ENCODE measurements at places on chromosomes 12 and 14.
A peak's percentile ranks its signal among the peaks of the same experiment; 100 is the strongest.

DNA sequence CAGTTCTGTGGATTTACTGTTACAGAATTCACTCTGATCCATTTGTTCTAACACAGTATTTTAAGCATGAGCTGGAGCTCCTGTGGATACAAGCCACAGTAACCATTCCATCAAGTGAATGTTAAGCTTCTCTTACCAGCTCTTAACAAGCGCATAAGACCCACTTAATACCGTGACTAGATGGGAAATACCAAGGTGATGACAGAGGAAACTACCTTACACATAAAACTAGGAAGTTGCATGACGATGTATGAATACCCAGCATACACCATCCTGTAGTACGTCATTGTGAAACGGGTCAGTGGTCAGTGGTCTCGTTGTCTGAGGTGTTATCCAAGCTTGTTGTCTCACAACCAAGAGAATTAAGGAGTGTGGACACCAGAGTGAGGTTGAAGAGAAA is 2.0 kb upstream of the GALC start:
- no peak for DNase-seq

DNA sequence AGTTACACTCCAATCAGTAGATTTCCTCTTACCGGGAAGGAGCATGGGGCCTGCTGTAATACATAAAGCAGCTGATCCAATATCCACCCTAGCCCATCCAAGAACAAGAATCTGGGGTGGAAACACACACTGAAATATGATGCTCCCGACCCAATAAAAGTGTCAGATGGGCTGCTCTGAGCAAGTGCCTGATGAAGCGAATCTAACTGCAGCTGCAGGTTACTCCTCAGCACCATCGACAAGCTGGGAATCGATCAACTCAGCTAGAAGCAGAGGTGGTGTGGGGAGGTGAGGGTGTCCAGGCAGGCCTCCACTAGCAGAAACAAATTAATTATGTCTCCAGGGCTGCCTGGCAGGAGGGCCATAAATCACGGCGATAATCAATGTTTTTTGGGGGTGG is 64.0 kb upstream of the WSCD2 start:
- DNase-seq = no peak

DNA sequence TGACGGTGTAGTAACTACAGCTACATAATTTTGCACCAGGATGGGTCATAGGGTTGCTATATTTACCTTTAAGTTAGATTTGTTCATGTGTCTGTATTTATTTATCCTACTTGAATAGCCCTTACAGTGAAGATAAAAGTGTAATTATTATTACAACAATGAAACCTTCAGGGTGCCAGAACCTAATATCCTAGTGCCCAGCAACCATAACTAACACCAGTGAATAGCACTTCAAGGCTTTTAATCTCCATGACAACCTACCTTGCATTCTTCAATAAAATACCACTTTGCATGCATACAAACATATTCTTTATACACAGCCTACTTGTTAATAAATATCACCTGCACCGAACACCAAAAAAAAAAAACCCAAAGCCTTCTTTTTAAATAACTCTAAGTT is 58.7 kb upstream of the G2E3 start:
- no peak for DNase-seq

- DNase-seq = no peak
These were observed 41.6 kb downstream of the LRRC9 start for GRCh38 chr14:59961518-59962062.

- no peak for DNase-seq
These were observed 13.2 kb upstream of the GALNT9 start for GRCh38 chr12:132342251-132343227.

GRCh38 chr12:25034676-25035075 is 85.8 kb upstream of the BCAT1 start:
- DNase-seq = no peak

GRCh38 chr12:106831699-106832098 is 57.2 kb downstream of the RIC8B start:
- DNase-seq = no peak

DNA sequence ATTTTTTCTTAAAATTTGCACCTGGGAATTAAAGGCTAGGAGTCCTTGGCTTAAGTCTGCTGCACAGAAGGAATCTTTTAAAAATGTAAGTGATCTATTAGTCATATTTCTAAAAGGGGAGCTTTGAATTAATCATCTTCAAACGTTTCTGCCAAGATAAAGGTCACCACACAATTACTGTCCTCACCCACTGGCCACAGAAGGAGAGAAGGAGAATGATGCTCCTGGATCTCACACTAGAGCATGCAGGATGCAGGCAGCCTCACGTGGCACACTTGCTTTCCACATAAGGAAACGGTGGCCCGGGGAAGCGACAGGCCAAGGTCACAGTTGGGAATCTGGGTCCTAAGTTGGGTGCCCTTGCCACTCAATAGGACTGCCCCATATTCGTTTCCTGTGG is 16.9 kb downstream of the PLEKHG7 start:
- DNase-seq = no peak

DNA sequence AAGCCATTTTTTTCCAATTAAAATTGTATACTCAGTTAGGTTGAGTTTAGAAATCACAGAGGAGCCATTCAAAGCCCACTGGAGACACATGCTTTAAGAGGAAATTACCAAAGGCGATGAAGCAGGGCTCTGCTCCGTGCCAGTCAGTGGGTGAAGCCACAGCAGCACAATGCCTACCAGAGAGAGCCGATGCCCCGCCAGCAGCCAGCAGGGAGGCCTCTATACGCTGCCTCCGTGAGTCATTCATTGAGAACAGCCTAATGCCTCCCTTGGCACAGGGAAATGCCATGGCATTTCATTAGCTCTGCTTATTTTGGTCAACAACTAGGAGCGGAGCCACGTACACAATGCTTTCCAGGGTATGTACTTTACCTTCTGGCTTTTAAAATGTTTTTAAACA is 197.8 kb upstream of the FRMD6 start:
- no peak for DNase-seq

DNA sequence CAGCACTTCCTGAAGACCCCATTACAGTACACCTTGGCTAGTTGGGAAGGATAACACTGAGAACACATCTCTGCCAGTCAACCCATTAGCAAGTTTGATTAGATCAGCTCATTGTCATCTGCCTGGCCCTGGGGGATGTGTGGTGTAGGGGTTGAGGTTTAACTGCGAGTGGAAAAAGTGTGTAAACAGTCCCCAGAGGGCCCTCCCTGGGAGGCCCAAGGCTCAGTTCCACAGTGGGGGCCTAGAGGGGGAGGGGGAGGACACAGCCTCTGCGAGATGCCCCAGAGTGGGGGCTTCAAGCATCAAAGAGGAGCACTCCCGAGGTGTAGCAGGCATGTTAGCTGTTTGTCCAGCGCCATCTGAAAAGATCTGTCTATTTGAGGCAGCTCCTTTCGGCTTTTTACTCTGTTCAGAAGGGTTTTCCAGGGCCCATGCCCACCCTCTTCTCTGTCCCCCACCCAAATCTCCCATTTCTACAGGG is 344 bp downstream of the LPAR5 start:
- DNase-seq = peak; percentile 50

GRCh38 chr12:122842505-122843405 is 7.5 kb downstream of the HIP1R start:
- no peak for DNase-seq

- no peak for DNase-seq
These were observed 427.6 kb downstream of the IPO8 start for GRCh38 chr12:30268041-30268440.

Measured in stimulated activated CD8-positive, alpha-beta memory T cell treated with anti-CD3 and anti-CD28 coated beads, Interleukin-7, amount 100 ng/mL, for 24 hours (primary cell).